Activated T-helper 1 cell treated with anti-CD3 and anti-CD28 coated beads, Interleukin-2, amount 50 U/mL, for 16 hours (primary cell): ENCODE measurements at places on chromosomes 12 and 14.

DNA sequence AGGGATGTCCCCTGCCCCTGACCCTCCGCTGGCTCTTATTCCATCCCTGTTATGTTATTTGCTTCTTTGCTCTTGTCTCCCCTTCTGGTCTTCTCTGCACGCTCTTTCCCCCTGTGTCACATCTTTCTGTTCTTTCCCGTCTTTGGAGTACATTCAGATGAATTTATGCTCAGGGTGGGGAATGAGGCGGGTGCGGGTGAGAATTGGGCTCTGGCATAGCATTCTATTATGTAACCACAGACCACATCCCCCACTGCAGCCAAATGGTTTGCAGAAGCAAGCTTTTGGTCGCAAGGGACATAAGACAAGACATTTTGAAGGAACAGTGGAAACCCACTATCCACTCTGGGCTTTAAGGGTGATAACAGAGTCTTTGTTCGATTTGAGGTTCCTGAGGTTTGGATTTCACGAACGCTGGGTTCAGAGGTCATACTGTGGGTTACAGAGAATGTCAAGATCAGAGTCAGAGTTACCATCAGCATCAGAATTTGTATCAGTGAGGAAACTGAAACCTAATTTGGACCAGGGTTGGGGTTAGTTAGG, 3.8 kb downstream of the ENDOU start:
- DNase-seq: no peak

DNA sequence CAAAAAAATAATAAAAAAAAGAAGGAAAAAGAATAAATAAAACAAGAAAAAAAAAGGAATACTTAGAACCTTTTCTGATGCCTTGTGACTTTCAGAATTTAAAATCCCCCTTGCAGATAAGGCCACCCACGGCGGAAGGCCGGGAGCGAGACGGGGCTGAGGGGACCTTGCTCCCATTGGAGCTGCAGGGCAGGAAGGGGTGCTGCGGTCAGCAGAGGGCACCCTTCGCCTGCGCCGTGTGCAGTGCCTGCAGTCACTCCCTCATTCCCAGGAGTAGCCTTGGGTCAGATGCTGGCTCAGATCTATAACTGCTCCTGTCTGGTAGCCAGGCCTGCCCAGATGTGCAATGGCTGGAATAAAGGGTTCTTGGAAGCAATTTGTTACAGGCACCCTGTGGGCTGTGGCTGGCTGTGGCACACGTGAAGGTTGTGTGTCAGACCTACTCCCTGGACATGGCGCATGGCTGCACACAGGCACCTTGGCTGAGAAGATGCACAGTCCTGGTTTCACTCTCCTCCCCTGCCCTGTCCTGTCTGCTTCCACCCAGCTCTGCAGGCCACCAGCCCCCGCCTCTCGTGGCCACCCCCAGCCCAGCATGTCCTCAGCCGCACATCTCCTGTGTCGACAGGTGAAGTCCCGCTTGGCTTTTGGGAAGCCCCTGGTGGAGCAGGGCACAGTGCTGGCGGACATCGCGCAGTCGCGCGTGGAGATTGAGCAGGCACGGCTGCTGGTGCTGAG, 13.4 kb upstream of the ALDH2 start:
- DNase-seq: no peak

GRCh38 chr12:47437570-47437969, 268.3 kb downstream of the RPAP3 start:
- no peak for DNase-seq

DNA sequence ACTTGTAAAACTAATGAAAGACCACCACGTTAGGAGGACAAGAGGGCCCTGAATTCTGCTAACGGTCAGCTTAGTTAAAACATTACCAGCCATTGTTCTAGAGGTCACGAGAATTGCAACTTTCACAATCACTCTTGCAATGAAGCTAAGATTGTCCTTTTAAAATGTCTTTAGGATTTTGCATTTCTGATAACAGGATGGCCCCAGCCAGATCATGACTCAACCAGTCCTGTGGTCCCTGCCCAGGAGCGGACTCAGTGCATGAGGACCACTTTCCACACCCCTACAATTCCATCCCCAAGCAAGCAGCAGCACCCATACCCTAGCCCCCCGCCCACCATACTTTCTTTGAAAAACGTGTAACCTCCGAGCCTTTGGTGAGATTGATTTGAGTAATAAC, 28.7 kb downstream of the HSP90AA1 start:
- no peak for DNase-seq

- DNase-seq: no peak
Observed at GRCh38 chr14:104521816-104522745, 57.5 kb upstream of the C14orf180 start.

- DNase-seq: no peak
Observed at GRCh38 chr12:68305278-68305677, 26.9 kb downstream of the MDM1 start.

GRCh38 chr14:74583689-74584434, 28.2 kb downstream of the LTBP2 start:
- no peak for DNase-seq

- no peak for DNase-seq
Observed at GRCh38 chr12:132151766-132152410, 7.6 kb downstream of the NOC4L start.

- no peak for DNase-seq
Observed at GRCh38 chr14:21205026-21205677, 49.3 kb upstream of the OR5AU1 start.

DNA sequence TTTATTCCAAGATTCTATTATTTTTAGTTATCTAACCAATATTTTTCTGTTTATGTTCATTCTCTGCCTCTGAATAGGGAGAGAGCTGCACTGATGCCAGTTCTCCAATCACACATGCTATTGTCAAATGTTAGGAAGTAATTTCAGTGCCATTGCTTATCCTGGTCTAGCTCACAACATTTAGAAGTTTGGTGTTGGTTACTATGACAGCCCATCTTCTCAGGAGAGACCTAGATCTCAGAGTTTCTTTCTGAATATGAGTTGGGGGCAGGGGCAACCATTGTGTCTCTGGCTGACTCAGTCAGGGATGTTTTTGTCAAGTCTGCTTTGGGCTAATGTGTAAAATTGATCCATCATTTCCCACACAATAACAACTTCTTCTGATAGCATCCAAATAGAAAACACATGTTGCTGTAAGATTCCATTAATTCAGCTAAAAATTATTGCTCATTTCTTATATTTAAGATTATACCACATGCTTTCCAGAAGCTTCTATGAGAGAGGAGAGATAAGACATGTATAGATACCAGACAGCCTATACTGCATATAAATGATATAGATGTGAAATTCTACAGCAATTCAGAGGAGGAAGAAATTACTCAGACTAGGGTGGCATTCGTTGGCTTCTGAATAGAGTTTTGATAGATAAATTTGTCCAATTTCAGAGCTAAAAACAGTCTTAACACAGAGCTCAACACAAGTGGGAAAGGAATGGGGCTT, 64.8 kb downstream of the DACT1 start:
- DNase-seq: no peak

DNA sequence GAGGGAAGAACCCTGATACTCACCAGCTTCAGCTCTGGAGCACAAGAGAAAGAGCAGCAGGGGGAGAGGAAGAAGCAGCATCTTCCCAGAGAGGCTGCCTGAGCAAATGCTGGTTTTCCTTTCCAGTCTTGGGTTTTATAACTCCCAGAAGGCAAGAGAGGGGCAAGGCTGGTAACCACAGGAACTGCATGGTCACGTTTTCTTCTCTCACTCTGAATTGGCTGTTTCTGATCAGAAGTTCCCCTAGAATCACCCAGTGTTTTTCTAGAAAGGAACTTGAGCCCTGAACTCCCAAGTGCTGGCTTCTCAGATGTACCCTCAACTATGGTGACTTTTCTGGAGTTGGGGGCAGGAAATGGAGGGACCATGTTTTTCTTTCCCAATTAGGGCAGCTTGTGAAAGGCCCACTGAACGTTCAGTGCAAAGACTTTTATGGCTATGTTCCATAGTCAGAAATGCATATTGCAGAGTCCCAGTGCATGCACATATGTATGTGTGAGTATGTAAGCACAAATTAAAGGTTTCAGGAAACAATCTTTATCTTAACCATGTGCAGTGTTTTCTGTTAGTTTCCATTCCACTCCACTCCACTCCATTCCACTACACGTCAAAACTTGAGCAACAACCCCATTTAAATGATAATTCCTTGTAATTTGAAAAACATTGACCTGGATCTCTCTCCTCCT, at the start of gene CMA1:
CMA1 (minus strand) TSS at position 111 of the 686 bp plus-strand sequence; CDS start at position 81, 30 bp downstream.
- no peak for DNase-seq

GRCh38 chr12:123983822-123984485, 10.9 kb downstream of the ZNF664 start:
- DNase-seq: peak; percentile 6

DNA sequence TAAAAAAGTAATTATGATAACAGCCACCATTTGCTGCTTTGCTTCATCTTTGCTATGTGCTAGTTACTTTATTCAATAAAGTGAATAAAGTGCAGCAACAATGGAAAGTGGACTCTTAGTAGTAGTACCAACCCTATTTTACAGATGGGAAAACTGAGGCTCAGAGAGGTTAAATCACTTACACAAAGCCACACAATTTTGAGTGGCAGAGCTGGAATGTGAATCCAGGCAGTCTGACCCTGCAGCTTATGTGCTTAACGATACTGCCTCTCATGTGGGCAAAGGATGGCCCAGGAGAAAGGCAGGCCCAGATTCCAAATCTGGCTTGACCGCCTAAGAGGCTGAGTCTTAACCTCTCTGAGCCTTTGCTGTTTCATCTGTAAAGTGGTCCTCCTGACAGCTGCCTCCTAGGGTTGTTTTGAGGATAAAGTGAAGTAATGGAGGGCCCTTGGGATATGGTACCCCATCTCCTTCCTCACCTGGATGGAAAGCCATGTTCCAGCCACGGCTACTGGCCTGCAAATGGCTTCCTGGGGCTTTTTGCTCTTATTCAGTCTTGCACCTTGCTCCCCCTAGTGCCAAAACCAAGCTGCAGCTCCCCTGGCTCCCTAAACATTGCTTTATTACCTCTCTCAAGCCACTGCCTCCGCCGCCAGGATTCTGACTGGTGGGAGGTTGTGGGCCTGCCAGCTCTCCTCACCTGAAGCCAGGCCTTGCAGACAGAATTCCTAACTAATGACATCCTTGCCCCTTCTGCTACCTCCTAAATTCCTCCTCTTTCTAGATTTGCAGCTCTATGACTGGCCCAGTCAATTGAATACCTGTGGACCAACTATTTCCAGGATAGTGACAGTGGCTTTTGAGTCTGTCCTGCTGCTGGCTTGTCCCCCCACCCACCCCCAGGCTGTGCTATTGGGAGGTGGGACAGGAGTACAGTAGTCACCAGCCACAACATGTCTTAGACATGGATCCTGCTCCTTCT, 283.3 kb upstream of the PWP1 start:
- peak; percentile 29 for DNase-seq

DNA sequence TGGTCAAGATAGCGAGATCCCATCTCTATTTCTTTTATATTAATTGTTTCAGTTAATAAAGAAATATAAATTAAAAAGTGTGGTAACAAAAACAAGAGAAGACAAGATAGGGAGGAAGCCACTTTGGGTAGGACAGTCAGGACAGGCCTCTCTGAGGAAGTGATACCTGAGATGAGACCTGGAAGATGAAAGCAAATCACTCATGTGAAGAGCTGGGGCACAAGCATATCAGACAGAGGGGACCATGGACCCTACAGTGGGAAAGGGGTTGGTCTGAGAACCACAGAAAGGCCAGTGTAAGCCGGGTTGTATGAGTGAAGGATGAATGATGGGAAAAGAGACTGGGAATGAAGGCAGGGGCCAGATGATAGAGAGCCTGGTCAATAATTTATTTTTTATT, 1.8 kb upstream of the MED6 start:
- DNase-seq: no peak

GRCh38 chr14:60249321-60250256, 568 bp downstream of the PPM1A start:
- DNase-seq: peak; percentile 60
